ENCODE measurements at places on chromosomes 12 and 14. TPM values are rescaled to one million over a fixed set of nuclear protein-coding genes. Genes with fewer than 3 reads are reported as not detected.

PTCSC3 gene
- not detected for polyA plus RNA-seq

NANOG gene
- not detected for polyA plus RNA-seq

PSMC1 gene
- polyA plus RNA-seq, result 79.1 TPM

INHBE gene
- polyA plus RNA-seq, result not detected

CLEC9A gene
- not detected for polyA plus RNA-seq

CIROP gene
- polyA plus RNA-seq, result not detected

CYP46A1 gene
- not detected for polyA plus RNA-seq

PRH1 gene
- 15.1 TPM for polyA plus RNA-seq

PTPRO gene
- 9.4 TPM for polyA plus RNA-seq

AGAP2 gene
- polyA plus RNA-seq, result 4.1 TPM

HOXC11 gene
- polyA plus RNA-seq, result not detected

PMCH gene
- polyA plus RNA-seq, result not detected

ASB2 gene
- polyA plus RNA-seq, result 3.8 TPM

PSMC6 gene
- polyA plus RNA-seq, result 56.2 TPM

SPSB2 gene
- polyA plus RNA-seq, result 10.6 TPM

GPRC5D gene
- 1.4 TPM for polyA plus RNA-seq
